ENCODE measurements at places on chromosomes 2 and 18.

DNA sequence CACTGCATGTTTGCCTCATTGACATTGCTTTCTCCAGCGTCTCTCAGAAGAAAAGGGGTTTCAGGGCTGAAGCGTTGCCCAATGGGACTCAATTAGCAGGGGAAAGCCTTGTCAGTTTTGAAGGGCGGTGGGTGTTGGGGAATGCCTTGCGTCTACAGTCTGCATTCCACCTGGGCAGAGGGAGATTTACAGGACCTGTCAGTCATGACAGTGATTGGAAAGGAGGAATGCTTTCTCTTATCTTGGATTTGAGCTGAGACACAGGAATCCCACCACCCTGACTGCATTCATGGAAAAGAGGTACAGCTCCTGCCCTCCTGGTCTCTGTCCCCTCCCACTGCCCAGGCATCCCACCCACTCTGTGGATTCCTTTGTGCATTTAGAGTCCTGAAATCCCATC is 123.9 kb downstream of the ACKR3 start:
- DNase-seq, result no peak

GRCh38 chr2:200309296-200310049 is 3.0 kb downstream of the SPATS2L start:
- DNase-seq, result no peak

DNA sequence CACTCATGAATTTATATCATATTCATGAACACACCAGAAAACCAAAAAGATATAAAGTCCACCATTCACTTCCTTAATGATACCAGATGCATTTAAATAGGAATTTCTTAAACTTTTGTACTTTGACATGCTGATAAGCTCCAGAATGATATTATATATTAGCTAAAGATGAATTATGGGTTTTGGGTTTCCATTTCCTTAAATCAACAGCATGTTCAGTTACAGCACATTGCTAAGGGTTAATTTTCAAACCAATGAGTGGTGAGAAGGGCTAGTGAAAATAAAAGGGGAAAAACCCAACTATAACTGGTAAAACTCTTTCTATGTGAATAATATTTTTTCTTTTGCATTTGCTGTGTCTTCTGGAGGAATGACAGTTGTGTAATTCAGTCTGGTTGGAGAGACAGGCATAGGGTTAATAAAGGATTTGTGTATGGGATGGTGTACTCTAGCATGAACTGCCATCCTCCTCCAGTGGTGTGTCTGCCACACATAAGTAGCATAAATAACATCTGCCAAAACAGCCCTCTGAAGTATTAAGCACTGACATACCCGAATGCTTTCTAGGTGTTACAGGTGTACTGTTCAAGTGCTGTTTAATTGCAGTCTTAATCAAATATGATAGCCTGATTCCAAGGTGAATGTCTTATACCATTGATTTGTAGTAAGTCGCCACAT is 19.3 kb upstream of the CPS1 start:
- no peak for DNase-seq

DNA sequence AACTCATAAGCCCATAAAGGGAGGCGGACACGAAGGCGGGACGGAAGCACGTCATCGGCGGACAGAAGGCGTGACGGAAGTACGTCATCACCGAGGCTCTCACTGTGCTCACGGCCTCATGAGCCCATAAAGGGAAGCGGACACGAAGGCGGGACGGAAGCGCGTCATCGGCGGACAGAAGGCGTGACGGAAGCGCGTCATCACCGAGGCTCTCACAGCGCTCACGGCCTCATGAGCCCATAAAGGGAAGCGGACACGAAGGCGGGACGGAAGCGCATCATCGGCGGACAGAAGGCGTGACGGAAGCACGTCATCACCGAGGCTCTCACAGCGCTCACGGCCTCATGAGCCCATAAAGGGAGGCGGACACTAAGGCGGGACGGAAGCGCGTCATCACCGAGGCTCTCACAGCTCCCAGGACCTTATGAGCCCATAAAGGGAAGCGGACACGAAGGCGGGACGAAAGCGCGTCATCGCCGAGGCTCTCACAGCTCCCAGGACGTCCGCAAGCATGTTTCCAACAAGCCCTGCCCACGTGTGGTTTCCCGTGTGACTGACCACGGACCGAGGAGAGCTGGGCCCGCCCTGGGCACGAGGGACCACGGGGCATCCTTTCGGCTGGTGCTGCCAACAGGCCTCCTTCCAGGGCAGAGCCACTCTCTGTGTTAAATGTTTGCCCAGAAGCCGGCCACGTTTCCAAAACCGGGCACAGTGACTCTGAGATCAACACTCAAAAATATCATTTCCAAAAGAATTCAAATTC is 182.7 kb upstream of the SALL3 start:
- no peak for DNase-seq

GRCh38 chr2:198657512-198658121 is 800.1 kb downstream of the SATB2 start:
- DNase-seq, result no peak

- DNase-seq, result no peak
These were observed 1591.5 kb downstream of the LRP1B start for GRCh38 chr2:140539242-140539875.

GRCh38 chr2:42077343-42077742 is 29.5 kb downstream of the PKDCC start:
- no peak for DNase-seq

DNA sequence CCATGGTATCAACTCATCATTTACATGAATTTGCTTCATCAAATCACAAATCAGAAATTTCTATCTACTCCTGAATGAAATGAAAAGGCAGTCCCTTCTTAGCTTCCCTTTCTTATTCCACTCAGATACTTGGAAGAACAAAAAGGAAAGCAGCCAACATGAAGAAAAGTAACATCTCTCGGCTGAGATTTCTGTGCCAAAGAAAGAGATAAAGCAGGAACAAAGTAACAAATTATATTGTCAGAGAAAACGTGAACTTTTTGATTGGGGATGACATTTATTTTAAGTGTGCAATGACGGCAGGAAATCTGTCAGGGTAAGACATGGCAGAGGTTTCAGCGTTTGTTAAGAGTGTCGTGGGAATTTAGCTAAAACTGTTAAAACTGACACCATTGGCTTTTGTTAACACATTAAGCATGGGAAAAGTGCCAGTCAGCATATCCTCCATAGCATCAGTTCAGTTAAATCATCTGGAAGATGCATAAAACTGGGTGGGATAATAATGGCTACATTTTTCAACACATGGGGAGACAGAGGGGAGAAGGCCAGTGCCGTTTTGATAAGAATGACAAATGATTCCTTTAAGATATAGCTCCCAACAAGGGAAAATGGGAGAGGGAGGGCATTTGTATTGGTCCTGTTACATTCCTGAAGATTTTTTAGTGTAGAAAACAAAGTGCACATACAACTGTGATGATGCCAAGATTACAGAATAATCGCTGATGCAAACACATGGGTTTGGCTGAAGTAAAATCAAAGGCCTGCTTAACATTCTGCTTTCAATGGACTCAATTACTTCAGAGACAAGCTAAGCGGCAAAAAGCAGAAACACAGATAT is 211.6 kb downstream of the ZNF521 start:
- DNase-seq, result no peak

GRCh38 chr2:164560181-164560792 is 61.0 kb downstream of the GRB14 start:
- no peak for DNase-seq

DNA sequence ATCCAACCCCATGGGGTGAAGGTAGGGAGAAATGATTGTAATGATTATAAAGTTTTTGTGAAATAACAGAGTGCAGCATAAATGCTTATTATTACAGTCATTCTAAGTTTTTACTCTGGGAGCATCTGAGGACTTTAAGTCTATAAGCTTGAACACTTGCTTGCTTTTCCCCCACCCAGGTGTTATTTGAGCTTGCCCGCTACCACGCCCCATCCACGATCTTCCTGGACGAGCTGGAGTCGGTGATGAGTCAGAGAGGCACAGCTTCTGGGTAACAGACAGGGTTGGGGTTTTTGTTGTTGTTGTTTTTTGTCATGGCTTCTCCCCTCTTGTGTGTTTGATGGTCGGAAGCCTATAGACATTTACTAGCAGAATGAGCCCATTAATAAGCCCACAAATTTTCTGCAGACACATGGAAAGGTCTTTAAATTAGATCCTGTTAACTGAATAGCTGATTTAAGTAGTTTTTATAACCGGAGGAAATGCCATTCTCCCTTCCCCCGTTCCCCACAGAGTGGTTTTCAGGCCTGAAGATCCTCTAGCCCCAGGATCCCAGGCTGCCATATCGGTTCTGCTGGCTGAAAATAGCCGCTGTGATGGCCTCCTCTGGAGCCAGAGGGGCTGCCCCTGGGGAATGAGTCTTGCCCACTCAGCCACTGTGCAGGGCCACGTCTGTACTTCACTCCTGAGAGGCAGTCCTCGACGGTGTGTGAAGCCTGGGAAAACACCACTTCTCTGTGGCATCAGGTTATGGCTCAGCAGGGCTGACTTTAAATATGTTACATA is 39.9 kb upstream of the ELOA2 start:
- DNase-seq, result no peak

- no peak for DNase-seq
These were observed 1288.7 kb downstream of the LRP1B start for GRCh38 chr2:140842110-140842509.

DNA sequence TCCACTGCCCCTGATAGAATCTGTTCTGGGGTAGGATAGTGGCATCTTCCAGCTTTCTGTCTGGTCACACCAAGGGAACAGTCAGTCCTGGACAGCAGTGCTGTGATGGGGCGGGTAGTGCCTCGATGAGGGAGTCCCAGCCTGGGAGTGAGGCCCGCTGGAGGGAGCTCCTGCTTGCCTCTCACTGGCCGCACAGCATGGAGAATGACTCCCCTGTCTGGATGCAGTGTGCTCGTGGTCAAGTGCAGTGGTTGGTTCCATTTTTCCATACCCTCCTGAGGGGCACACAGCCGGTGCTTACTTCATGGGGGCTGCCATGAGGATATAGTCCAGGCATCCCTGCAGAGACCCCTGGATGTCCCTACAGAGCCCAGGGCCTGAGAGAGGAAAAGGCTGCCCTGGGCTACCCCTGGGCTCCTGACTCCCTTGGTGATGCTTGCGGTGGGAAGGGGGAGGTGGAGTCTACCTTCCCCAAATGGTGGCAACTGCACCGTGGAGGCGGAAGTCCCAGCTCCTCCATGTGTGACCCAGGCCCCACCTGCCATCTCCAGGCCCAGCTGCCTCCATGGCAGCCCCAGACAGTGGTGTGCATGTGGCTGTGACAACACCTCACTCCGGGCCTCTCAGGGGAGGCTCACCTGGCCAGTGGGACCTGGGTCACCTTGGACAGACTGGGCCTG is 212.5 kb downstream of the GLI2 start:
- DNase-seq, result no peak

DNA sequence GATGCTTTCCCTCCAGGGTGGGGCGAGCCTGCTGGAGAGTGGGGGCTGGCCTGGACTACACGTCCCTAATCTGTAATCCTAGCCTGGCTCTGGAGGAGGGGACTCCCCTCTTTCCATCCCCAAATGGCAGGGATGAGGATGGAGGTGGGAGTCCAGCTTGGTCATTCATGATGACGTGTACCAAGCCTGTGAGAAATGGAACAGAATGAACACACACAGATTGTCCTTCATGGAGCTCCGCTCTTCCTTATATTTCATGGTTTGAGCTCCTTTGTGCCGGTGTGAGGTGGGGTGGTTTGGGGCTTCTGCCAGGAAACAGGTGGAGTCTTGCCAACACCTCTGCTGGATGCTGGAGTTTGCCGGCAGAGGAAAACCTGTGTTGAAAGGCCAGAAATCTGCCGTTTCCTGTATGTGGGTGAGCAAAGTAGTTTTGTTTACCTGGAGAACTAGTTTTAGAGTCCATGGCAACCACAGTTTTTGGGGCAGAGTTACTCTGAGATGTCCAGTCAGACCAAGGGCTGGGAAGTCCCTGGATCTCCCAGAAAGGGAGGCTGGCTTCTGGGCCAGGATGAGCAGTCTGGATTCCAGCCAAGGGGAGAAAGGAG is 417.6 kb upstream of the MEX3C start:
- no peak for DNase-seq

DNA sequence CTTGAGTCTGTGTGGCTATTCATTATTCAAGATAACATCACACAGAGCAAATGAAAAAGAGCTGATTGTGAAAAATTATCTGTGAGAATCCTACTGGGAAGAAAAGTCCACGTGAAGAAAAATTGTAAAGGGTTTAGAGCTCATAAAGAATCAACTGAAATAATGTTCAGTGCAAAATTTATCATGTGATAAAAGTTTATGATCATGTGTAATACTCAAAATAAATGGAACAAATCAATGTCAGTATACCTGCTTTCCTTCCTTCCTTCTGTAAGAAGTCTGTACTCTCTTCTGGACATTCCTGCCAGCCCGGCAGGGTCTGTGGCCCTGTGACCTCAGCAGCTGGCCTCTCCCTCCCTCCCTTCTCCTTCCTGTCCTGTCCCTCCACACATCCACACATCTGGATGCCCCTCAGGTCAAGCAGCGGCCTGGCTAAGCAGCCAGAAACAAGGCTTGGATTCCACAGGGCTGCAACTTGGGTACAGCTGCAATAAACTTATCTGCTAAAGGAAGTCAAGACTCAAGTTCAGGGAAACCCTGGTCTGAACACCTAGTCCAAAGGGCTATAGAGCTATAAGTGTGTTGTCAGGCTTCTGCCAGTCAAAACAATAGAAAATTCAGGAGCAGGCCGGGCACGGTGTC is 172.1 kb downstream of the MREG start:
- no peak for DNase-seq

- no peak for DNase-seq
These were observed 6.7 kb downstream of the GYPC start for GRCh38 chr2:126662621-126663020.

GRCh38 chr2:37629529-37629928 is 41.9 kb downstream of the CDC42EP3 start:
- no peak for DNase-seq

DNA sequence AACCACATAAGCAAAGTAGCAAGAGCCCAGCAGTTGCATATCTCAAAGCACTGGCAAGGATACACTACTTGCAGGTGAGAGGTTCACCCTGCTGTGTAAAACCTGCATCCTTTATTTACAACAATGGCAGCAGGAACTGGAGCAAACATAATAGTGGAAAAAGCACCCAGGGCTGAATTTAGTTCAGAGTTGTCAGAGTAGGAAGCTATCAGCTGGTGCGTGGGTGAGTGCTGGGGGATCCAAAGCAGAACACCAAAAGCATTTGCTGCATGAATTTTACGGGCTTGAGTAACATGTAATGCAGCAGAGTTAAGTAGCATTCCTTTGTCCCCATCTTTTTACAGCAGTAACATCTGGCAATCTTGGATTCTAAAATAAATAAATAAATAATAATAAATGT is 73.5 kb upstream of the SRD5A2 start:
- peak; percentile 0 for DNase-seq

GRCh38 chr2:146228020-146228393 is 1616.8 kb upstream of the ACVR2A start:
- DNase-seq, result no peak

- no peak for DNase-seq
These were observed 292.6 kb downstream of the PRKCE start for GRCh38 chr2:45944074-45944473.
